ENCODE measurements at places on chromosomes 3 and 15.
A peak's percentile ranks its signal among the peaks of the same experiment; 100 is the strongest.

DNA sequence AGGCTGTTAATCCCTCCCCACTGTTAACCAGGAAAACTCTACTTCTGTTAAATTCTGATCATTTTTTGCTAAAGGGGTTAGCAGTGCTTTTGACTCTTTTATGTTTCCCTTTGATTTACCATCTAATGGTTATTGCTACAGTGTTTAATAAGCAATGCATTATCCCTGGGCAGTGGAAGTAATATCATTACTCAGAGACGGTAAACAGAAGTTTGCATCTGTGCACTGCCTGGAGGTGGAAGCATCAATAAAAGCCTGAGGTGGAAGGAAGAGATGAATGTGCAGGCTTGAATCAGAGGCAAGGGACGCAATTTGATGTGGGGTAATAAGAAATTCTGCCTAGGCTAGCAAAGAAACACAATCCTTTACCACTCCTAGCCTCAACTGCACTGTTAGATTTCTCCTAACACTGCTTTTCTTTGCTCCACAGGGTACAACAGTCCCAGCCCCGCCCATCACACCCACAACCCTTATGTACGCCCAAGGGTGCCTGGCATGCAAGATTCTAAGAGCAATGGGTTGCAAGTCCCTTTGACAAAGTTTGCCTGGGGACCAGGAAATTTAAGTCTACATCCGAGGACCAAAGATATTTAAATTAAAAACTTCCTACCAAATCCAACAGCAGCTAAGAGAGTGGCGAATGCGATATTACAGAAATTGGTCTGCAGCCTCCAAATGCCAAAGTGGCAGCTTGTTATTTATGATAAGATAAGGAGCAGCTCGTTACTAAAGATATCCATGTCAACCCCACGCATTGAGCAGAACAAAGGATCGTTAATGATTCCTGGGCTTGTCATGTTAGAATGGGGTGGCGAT is 261.4 kb downstream of the FHIT start:
- no peak for DNase-seq

DNA sequence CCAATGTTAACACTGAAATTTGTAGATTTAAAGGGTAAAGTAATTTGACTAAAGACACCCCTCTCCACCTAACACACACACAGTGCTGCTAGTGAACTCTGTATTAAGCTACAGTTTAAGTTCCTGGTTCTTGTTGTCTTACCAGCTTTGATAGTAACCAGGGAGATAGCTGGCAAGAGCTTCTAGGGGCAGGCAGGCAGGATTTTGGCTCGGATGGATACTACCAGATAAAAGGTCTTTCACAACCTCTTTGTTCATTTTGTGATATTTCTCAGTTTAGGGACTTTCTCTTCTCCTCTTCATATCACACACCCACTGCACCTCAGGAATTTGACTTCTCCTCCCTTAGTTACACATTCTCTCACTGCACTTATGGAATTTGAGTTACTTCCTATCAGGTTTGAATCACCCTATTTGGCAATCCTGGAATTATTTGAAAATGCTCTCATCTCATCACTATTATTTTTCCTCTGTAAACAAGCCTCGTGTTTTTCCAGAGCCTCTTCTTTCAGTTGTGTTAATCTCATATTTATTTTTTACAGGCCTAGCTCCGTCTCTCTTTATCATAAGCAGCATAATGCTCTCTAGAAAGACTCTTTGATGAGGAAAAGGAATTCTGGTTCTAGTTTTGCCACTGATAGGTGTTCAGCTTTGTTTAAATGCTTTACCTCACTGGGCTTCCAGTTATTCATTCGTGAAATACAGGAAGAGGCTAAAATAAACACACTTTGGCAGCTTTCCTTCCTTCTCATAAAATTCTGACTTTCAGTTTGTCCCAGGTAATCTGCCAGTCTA is 23.0 kb upstream of the CLDN1 start:
- peak; percentile 81 for DNase-seq

- DNase-seq: peak; percentile 57
Measured at GRCh38 chr3:55549177-55549576, 62.1 kb upstream of the WNT5A start.

DNA sequence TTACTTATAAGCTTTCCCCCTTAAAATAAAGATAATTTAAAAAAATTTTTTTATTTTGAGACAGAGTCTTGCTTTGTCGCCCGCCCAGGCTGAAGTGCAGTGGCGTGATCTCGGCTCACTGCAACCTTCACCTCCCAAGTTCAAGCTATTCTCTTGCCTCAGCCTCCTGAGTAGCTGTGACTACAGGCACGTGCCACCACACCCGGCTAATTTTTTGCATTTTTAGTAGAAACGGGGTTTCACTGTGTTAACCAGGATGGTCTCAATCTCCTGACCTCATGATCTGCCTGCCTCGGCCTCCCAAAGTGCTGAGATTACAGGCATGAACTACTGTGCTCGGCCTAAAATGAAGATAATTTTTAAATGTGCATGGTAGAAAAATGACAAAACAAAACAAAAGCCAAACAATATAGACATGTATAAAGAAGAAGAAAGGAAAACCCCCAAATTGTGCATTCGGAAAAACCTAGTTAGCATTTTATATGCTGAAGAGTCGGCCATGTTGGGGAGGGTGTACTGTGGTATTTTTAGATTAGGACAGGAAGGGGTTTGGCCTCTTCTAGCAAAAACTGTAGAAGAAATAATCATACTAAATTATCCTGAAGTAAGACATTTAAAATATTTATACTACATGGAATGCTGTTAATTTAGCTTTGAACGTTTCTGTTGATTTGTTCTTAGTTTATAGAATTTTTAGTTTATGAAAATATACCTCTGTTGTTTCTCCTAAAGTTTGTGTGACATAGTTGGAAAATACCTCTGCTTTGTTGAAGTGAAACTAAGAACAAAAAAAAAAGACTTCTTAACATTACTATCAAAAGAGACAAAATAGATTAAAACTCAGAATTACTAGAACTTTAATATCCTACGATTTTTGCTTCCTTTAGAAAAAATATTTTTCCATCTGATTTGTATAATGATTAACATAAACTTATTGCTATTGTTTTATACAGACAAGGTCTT is 7.4 kb downstream of the APPL1 start:
- no peak for DNase-seq

DNA sequence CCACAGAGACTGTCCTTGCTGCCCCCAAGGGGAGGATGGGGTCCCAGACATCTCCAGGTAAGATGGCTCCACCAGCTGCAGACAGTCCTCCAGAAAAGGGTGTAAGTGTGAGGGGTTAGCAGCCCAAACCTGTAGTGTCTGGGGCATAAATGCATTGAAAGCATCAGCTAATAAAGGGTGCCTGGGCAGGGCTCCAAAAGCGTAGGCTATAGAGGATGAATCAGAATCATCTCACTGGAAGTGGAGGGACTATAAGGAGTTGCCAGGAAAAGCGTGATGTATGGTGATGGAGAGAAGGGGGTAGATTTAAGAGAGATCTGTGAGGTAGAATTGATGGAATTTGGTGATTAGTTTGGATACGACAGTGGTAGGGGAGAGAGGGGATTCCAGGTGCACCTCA is 79.9 kb upstream of the ONECUT1 start:
- no peak for DNase-seq

DNA sequence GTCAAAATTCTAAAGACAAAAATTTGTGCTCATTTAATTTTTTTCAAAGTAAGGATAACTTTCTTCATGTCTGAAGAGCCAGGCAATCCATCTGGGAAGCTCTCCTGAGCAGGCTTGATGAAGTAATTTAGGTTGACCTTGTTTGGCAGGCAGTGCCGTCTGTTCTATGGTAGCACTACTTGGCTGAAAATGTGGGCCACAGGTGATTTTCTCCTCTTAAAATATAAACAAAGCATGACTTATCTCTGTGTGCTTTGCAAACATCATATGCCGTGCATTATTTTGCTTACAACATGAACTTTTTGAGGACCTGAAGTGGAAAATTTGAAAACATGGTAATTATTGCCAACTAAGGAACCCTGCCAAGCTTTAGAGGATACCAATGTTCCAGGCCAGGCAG is 143.2 kb downstream of the RAP2B start:
- no peak for DNase-seq

DNA sequence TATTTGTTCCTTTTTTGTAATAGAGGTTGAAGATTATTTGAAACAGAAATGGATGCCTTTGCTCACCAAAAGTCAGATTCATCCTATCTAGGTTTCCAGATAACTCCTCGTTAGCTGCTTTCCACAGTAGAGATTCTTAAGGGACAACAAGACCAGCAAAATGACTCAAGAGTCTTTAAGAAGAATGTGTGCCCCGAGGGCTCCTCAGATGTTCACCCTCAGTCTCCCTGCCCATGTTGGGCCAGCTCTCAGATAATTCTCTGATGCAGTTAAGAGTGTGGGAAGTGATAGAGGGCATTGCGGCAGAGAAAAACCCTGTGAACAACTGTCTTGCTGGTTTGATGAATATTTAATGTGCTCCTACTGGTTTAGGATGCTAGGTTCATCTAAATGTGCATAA is 251.1 kb downstream of the PTPRG start:
- DNase-seq: no peak

- DNase-seq: no peak
Measured at GRCh38 chr15:93469994-93470393, 381.0 kb upstream of the RGMA start.

GRCh38 chr3:183249006-183249718 is 3.9 kb upstream of the B3GNT5 start:
- DNase-seq: no peak

DNA sequence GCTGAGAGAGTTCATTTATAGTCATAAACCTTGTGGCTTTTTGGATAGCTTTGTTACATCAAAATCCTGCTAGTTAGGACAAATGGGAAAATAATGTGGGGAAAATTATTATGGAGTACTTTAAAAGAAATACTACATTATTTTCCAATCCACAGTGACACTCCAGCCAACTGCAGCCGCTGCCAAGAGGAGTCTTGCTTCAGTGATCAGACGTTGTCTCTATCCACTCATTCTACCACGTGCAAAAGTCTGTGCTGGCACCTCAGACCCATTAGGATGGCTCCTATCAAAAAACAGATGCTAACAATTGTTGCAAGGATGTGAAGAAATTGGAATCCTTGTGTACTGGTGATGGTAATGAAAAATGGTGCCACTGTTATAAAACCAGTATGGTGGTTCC is 128.6 kb upstream of the IQSEC1 start:
- no peak for DNase-seq

- DNase-seq: peak; percentile 92
Measured at GRCh38 chr15:66573719-66574595, 8.2 kb upstream of the LCTL start.

- peak; percentile 3 for DNase-seq
Measured at GRCh38 chr3:74107451-74107850, 482.7 kb upstream of the PDZRN3 start.

DNA sequence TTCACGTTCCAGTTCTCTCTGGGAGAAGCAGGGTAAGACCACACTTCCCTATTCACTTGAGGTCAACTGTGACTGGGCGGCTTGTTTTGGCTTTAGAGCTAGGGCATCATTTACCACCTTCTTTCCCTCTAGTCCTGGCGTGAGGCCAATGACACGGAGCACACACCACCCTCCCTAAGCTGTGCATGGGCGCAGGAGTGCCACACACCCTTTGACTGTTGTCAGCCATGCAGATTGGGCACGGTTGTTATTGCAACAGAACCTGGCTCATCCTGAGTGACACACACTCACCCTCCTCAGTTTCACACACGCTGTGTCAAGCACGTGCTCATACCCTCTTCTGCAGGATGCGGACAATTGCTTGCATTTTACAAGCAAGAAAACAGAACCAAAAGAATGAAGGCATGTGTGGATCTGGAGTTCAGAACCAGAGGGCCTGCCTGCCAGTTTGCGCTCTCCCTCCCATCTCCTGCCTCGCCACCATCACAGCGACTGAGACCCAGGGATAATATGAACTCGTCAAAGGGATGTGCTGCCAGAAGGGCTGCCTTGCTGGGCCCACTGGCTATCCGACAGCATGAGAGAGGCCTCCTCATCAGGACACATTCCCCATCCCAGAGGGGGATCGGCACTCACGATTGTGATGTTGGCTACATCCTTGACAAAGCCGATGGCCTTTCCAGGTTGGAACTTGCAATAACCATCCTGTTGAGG is 17.6 kb downstream of the CTSH start:
- DNase-seq: no peak

- no peak for DNase-seq
Measured at GRCh38 chr15:31328969-31329639, 2.5 kb downstream of the KLF13 start.

GRCh38 chr3:25029820-25030219 is 398.2 kb upstream of the RARB start:
- DNase-seq: no peak

DNA sequence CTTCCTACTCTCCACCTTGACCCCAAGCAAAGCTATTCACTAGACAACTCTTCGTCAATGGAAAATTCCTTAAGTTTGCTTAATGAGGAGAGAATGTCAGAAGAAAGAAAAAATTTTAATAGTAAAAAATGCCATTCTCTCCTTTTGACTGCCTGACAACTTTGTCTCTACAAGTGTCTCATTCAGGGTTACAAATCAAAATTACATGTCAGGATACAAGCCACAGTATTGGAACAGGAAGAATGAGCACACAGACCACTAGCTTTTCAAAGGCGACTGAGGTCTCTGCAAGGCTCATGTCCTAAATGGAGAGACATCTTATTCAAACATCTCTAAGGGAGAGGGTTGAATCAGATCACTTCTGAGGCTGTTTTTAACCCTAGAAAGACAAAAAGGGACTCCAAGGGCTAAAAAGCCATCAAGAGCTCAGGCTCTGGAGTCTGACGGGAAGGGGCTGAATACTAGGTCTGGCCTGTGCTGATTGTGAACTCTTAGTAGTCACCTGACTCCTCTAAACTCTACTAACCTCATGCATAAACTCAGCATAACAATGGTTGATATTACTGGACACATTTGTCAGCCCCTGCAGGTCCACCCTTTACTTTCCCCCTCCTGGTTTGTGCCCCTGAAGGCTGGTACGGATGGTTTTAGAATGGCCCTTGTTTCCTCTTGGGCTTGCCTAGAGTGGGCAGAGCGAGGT is 12.8 kb upstream of the MEIS2 start:
- DNase-seq: no peak

DNA sequence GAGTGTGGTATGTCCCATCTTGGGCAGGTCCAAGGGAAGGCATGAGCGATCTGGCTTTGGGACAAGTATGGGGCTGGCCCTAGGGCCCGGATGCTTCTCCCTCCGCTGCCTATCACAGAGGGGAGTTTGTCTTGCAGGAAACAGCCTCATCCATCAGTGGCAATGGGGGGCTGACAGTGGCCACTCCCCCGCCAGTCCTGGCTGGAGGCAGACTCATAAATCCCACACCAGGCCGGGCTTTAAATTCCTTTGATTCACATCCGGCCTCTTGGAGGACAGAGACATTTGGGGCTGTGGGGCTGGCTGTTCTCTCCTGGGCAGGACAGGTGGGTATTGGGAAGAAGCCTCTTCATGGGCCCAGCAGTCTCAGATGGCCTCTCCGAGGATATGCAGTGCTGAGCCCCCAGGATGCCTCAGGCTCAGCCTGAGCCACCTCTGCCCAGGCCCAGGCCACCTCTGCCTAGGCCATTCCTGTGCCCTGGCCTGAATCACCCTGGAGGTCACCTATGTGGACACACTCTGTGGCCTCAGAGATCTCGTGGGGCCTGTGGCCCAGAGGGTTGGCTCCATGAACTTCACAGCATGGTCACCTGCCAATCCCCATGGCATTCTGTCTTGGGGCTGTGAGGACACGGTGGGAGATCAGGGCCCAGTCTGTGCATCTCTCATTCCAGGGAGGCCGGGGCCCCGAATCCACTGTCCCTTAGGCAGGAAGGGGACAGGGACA is 84.2 kb upstream of the GOLGA6L4 start:
- no peak for DNase-seq
